ENCODE measurements at places on chromosomes 11 and 22.
A peak's percentile ranks its signal among the peaks of the same experiment; 100 is the strongest.

- no peak for DNase-seq
These were observed 34.8 kb downstream of the JHY start for GRCh38 chr11:122917311-122917710.

GRCh38 chr22:50422961-50423815, 51.6 kb downstream of the SBF1 start:
- DNase-seq, result no peak

DNA sequence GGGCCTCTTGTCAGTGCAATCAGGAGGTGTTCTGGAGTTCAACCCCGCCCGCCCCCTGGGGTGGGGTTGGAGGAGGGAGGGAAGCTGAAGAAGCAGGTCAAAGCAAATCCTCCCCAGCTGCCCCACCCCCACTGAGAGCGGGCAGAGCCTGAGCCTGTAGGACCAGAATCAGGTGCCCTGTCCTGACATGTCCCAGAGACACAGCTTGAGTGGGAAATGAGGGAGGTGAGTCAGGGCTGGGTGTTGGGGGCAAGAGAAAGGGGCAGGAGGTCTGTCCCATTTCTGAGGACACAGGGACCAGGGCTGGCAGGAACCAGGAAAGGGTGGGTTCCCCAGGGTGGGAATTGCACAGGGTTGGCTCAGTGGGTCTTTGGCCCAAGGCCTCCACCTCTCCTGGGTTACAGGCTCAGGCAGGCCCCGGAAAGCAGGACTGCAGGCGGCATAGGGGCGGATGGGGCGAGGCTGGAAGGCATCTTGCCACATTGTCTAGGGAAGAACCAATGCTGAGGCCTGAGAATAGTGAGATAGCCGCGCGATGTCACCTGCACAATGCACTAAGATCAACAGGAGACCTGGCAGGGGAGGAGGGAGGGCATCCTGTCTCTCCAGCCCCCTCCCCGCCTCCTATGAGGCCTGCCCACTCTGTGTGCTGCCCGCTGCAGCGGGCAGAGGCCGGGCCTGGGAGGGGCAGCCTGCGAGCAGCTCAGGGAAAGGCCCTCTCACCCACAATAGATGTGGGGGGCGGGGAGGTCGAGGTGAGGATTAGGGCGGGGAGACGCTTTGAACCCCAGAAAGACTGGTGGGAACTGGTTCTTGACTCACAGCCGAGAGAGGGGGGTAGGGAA, 32.4 kb downstream of the NECTIN1 start:
- no peak for DNase-seq

- DNase-seq, result no peak
These were observed 3.8 kb upstream of the WNT7B start for GRCh38 chr22:45980761-45981160.

DNA sequence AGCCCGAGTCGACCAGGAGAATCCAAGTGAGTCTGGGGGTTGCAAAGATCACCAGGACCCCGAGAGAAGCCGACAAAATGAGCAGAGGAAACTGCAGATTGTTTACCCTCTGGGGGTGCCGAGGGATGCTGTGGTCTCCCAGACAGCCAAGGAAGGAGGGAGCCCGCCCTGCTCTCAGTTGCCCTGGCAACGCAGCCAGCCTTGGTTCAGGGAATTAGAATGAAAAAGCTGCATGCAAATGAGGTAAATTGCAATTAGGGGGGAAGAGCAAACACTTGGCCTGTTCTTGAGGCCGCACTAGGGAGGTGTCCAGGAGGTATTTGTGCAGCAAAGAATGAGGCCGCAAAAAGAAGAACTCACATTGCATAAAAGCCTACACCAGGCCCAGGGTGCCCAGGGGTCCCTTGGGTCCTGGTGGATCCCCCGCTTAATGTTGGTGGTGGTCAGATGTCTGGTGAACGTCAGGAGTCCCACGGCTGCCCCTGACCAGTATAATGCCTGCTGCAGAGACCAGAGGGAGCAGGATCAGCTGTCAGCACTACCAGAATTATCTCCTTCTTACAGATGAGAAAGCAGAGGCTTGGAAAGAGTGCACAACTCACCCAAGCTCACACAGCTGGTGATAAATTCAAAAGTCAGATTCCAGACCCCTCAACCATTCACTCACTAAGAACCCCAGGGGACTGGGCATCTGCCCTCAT, 40.3 kb upstream of the ATXN10 start:
- peak; percentile 29 for DNase-seq

DNA sequence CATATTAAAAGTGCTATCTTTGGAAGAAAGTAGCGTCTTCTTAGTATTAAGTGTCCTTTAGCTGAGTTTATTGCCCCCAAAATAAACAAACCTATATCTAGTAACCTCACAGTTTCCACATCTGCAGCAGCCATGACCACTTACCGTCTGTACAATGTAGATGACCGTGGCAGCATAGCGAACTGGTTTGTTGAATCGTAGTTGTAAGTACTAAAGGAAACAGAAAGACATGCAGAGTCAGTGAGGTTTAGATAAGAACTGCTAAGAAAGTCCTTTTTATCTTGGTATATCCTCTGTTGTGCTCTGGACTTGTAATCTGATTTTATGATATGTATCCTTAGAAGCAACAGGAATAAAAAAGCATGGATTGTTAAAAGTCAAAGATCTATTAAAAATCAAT, 9.4 kb downstream of the SLC5A12 start:
- no peak for DNase-seq

GRCh38 chr11:44308923-44309477, 939 bp downstream of the ALX4 start:
- DNase-seq, result no peak

DNA sequence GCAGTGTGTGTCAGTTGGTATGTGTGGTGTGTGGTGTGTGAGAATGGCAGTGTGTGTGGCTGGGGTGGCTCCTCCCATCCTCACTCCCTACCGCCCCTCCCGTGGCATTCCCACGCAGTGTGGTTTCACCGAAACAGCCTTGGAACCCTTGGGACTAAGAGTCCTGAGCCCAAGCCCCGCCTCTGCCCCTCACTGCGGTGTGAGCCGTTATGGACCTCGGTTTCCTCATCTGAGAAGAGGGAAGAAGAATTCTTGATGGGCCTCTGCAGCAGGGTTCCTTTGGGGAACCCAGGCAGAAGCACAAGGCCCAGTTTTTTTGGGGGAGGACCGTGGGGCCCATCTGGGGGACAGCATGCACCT, 7.2 kb downstream of the UPK3A start:
- no peak for DNase-seq

GRCh38 chr11:122711831-122712381, 56.4 kb downstream of the UBASH3B start:
- no peak for DNase-seq

DNA sequence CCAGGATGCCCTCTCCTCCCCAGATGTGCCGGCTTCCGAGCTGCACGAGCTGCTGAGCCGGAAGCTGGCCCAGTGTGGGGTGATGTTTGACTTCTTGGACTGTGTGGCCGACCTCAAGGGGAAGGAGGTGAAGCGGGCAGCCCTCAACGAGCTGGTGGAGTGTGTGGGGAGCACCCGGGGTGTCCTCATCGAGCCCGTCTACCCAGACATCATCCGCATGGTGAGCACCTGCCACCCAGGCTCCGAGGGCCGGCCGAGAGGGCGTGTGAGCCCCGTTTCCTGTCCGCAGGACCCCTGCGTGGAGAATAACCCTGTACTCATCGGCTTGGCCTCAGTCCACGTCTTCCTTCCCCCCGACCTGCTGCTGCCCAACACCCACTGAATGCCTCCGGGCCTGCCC, 2.2 kb downstream of the PPP2R5B start:
- no peak for DNase-seq

GRCh38 chr11:16124390-16124789, 232.0 kb downstream of the SOX6 start:
- no peak for DNase-seq

DNA sequence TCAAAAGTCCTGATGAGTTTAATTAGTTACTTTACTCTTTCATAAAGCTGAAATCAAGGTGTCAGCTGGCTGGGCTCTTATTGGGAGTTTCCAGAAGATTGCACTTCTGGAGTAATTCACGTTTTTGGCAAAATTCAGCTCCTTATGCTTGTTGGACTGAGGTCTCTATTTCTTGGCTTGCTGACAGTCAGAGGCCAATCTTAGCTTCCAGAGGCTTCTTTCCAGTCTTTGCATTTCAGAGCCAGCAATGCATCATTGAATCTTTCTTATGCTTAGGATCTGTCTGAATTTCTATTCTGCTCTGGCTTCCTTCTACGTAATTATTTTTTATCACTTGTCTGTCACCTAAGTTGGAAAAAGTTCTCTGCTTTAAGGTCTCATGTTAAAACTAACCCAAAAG, 91.4 kb upstream of the SYN3 start:
- no peak for DNase-seq

- no peak for DNase-seq
These were observed 14.1 kb downstream of the DEAF1 start for GRCh38 chr11:680970-681369.

DNA sequence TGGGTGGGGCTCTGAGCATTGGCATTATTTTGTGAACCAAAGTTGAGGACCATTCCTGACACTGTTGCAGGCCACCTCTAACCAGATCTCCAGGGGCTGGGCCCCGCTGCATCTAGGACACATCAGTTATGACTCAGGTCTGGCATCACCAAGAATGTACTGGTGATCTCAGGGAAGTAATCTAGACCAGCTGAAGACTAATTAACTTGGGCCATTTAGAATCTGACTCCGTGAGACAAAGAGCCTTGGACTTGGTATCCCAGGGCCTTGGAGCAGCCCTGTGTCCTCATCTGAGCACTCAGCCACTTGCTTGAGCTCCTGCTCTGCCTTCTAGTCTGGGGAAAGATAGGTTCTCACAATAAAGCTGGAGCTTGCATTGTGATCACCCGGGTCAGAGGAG, 200.6 kb downstream of the KIRREL3 start:
- DNase-seq, result no peak

DNA sequence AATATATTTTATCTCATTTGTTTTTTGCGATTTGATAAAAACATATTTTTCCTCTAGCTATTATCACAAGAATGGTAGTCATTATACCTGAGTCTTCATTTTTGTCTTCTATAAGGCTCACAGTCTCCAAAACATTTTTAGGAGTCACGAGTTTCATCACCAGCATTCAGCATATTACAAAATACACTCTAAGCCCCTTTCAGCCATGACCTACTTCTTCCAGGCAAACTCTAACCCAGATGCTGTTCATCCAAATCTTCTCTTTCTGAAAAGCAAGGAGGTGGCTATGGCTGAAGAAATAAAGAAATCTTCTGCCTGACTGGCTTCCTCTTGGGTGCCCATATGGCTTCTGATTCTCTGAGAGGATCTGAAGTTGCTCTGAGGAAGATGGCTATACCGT, 35.7 kb upstream of the USP47 start:
- DNase-seq, result no peak

- no peak for DNase-seq
These were observed 6.3 kb downstream of the OVOL1 start for GRCh38 chr11:65793144-65793581.

- DNase-seq, result no peak
These were observed 52.4 kb downstream of the VSIG10L2 start for GRCh38 chr11:125998267-125998666.

DNA sequence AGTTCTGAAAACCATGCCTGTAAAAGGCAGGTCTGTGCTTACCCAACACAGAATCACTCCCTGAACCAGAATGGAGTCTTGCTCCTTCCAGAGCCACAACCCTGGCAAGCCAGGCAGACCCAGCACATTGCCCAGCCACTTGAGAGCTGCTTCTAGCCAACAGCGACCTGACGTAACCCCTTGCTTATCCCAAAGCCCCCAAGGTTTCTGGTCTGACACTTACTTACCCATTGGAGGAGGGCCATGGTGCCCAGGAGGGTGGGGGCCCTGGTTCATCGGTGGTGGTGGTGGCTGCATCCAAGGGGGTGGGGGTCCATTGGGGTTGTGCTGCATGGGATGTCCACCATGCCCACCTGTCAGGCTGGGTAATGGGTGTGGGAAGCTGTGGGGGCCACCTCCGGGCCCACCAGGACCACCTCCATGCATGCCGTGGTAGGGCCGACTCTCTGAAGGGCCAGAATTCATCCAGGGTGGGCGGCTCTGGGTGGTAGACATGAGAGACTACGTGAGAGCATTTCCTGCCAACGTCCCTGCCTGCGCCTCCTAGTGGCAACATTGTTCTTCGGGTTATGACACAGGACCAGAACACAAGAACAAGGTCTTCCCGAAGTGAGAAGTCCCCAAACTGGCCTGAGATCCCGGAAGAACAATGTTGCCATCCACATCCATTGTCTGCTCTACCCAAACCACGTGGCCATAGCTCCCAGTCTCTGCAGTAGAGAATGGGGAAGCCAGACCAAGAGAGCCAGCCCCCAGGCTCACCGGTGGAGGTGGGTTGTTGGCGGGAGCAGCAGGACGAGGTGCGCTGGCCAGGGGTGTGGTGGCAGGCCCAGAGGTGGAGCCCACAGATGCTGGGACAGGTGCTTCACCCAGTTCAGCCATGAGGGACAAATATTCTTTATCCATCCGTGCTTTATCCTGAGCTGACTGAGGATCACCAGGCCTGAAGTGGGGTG, 7.8 kb upstream of the PYGM start:
- DNase-seq, result peak; percentile 90

DNA sequence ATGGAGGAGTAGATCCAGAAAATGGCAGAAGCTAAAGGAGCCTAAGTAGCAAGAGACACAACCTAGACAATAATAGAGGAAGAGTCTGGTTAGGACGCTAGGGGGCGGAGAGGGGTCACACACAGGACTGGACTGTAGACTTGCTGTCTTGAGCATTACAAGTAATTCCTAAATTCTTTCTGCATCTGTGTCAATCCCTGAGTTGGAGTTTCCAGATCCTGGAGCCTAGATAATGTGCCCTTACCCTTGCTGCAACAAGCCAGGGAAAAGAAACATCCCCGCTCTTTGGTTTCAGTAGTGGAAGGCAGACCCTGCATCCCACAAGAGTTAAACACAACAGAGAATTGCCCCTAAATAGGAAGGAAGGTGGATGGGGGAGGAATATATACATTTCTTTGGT, 14.9 kb upstream of the CCDC73 start:
- DNase-seq, result peak; percentile 80

GRCh38 chr22:50014053-50014501, 1.5 kb upstream of the IL17REL start:
- DNase-seq, result no peak

DNA sequence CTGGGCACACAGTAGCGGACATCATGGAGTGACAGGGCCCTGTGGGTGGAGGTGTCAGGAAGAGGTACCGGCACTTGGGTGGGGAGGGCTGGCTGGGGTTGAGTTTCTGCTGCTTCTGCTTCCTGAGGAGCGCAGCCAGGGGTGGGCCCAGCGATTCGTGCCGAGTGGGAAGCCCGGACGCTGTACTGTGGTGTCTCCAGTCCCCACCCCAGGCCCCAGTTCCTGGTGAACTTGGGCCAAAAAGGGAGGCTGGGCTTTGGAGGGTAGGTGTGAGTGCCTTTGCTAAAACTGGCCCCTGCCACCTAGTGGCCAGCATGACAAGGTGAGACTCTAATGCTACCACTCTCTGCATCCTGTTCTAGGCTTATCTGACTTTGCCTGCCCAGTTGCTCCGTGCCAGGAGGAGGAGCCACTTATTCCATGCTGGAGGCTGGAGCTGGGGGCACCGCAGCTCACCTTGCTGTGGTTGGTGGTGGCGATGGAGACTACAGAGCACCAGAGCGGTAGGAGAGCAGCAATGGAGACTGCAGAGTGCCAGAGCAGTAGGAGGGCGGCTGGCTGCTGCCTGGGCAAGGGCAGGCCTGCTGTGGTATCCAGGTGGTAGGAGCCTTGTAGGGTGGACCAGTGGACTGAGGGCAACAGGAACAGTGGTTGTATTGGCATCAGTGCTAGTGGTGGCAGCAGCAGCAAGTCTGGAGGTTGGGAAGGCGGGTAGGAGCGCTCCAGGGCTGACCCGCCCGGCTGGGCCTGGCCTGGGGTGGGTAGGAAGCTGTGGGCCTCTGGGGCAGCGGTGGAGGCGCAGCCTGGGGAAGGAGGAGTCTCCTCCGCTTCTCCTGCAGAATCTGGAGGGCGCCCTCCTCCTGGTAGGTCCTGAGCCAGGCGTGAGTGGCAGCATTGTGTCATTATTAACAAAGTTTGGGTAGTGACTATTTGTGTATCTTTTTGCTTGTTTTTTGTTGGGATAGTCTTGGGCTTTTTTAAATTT, 2.2 kb upstream of the RFPL2 start:
- no peak for DNase-seq
